Effector memory CD4-positive, alpha-beta T cell (primary cell): ENCODE measurements at places on chromosomes 16 and 17.

DNA sequence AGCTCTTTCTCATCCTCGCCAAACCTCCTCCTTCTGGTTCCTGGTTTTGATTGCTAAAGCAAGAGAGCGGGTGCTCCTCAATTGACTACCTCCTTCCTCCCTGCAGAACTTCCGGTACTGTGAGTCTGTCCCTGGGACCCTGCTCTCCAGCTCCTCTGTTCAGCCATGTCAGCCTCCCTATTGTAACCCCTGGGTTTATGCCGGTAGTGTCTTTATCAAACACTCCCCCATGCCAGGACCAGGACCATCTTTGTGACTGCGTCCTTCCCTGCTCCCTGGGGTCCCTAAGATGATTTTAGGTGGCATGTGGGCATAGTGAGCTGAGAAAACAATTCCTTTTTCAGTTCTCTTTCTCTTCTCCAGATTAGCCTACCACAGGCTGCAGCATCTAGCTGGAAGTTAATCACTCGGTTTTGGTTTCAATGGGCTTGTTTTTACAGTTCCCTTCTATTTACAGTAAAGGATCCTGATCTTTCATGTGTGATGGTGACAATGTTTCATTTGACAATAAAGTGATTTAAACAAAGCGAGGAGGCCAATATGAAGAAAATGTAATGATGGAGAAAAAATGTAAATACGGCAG is 27.7 kb upstream of the IL21R start:
- no peak overlapping the region for H3K4me3 ChIP-seq
- H3K27me3 ChIP-seq = no peaks in the 10 kb centered on the region
- H3K36me3 ChIP-seq = no peaks in the 10 kb centered on the region
- DNase-seq = no peak
- peaks cover 28% of the 10 kb centered on the region for H3K4me1 ChIP-seq

DNA sequence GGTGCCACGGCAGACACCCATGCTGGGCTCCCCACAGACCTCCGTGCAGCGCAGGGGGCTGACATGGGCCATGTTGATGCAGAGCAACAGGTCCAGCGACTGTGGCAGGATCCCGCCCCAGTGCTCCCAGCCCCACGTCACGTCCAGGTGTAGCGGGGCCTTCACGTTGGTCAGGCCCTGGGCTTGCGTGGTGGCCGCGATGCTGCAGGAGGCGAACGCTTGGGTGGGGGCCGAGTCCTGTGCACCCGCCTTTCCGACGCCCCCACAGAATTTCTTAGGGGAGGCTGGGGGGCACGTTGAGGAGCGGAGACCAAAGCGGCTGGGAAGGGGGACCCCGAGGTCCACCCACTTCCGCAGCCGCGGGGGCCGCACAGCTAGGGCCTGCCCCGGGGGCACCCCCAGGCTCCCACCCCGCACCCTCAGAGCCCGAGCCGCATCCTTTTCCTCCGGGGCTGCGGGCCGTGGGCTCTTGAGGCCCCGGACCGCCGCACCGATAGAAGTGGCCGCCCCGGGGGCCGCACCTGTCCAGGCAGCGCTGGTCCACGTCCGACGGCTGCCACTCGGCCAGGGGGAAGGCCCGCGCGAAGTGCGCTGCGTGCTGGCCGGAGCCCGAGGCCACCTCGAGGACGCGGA is 416 bp downstream of the METTL26 start:
- peak overlapping the region; percentile 96 for H3K4me3 ChIP-seq
- peaks cover 12% of the 10 kb centered on the region for H3K4me1 ChIP-seq
- no peaks in the 10 kb centered on the region for H3K36me3 ChIP-seq
- H3K27me3 ChIP-seq = no peaks in the 10 kb centered on the region

- no peaks in the 10 kb centered on the region for H3K27me3 ChIP-seq
- no peak overlapping the region for H3K4me3 ChIP-seq
These were observed 5.5 kb downstream of the SOX8 start for GRCh38 chr16:986925-987582.

DNA sequence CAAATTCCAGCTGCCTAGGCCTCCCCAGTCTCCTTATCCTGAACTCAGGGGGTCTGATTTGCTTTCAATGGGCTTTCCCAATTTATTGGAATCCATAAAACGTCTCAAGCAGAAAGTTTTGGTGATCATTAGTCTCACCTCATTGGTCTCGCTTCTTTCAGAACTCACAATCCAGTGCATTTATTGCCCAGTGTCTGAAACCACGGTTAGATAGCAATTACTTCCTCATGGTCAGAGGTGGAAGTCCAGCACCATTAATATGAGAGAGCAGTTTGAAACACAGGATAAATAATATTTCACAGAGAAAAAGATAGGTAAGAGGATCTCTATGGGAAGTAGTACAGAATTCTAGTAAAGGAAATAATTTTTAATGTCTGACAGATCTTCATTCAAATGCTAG is 128.7 kb downstream of the TOX3 start:
- no peak overlapping the region for H3K27ac ChIP-seq
- DNase-seq = no peak
- no peaks in the 10 kb centered on the region for H3K27me3 ChIP-seq
- H3K4me1 ChIP-seq = no peaks in the 10 kb centered on the region
- no peaks in the 10 kb centered on the region for H3K36me3 ChIP-seq

GRCh38 chr16:67146523-67147357 is 4.1 kb downstream of the B3GNT9 start:
- peaks cover 54% of the 10 kb centered on the region for H3K36me3 ChIP-seq
- no peak overlapping the region for H3K4me3 ChIP-seq
- DNase-seq = no peak
- H3K27me3 ChIP-seq = no peaks in the 10 kb centered on the region
- H3K27ac ChIP-seq = no peak overlapping the region

GRCh38 chr16:81179219-81179618 is 59.3 kb upstream of the BCO1 start:
- H3K36me3 ChIP-seq = no peaks in the 10 kb centered on the region
- no peak for DNase-seq
- no peaks in the 10 kb centered on the region for H3K4me1 ChIP-seq
- no peak overlapping the region for H3K27ac ChIP-seq

- no peaks in the 10 kb centered on the region for H3K36me3 ChIP-seq
- no peaks in the 10 kb centered on the region for H3K27me3 ChIP-seq
- H3K4me3 ChIP-seq = no peak overlapping the region
- H3K4me1 ChIP-seq = no peaks in the 10 kb centered on the region
- no peak overlapping the region for H3K27ac ChIP-seq
- DNase-seq = no peak
These were observed 401.3 kb downstream of the ZFHX3 start for GRCh38 chr16:72646615-72647014.

DNA sequence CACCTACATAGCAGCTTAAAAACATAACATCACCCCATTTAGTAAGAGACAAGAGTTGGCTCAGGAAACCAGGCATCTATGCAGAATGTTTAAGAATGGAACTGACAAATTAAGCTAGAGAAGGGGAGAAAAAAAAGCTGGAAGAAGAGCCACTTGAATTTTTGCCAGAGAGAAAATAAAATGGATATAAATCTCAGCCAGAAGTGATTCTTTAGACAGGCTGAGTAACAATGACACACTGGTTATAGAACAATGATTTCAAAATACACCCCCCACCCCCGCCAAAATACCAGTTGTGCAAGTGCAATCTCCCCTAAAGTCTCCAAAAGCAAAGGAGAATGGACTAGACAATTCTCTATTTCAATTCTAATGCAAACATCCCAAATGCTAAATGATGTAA is 22.4 kb downstream of the LSM12 start:
- no peak for DNase-seq
- H3K4me3 ChIP-seq = no peak overlapping the region
- H3K27me3 ChIP-seq = no peaks in the 10 kb centered on the region
- peaks cover 16% of the 10 kb centered on the region for H3K36me3 ChIP-seq
- H3K4me1 ChIP-seq = no peaks in the 10 kb centered on the region

GRCh38 chr17:37791447-37792399 is 46.9 kb upstream of the HNF1B start:
- no peak overlapping the region for H3K27ac ChIP-seq
- H3K4me1 ChIP-seq = no peaks in the 10 kb centered on the region
- no peak overlapping the region for H3K4me3 ChIP-seq
- no peaks in the 10 kb centered on the region for H3K36me3 ChIP-seq

GRCh38 chr17:50185631-50186471 is 15.6 kb downstream of the COL1A1 start:
- no peaks in the 10 kb centered on the region for H3K27me3 ChIP-seq
- H3K4me3 ChIP-seq = no peak overlapping the region
- H3K36me3 ChIP-seq = no peaks in the 10 kb centered on the region
- no peaks in the 10 kb centered on the region for H3K4me1 ChIP-seq
- H3K27ac ChIP-seq = no peak overlapping the region
- DNase-seq = no peak

GRCh38 chr16:53605356-53605755 is 98.3 kb downstream of the RPGRIP1L start:
- DNase-seq = no peak
- H3K4me1 ChIP-seq = no peaks in the 10 kb centered on the region
- no peak overlapping the region for H3K4me3 ChIP-seq

- no peaks in the 10 kb centered on the region for H3K27me3 ChIP-seq
- H3K36me3 ChIP-seq = no peaks in the 10 kb centered on the region
- DNase-seq = no peak
- no peak overlapping the region for H3K4me3 ChIP-seq
These were observed 263.5 kb downstream of the SNX29 start for GRCh38 chr16:12240036-12240435.

DNA sequence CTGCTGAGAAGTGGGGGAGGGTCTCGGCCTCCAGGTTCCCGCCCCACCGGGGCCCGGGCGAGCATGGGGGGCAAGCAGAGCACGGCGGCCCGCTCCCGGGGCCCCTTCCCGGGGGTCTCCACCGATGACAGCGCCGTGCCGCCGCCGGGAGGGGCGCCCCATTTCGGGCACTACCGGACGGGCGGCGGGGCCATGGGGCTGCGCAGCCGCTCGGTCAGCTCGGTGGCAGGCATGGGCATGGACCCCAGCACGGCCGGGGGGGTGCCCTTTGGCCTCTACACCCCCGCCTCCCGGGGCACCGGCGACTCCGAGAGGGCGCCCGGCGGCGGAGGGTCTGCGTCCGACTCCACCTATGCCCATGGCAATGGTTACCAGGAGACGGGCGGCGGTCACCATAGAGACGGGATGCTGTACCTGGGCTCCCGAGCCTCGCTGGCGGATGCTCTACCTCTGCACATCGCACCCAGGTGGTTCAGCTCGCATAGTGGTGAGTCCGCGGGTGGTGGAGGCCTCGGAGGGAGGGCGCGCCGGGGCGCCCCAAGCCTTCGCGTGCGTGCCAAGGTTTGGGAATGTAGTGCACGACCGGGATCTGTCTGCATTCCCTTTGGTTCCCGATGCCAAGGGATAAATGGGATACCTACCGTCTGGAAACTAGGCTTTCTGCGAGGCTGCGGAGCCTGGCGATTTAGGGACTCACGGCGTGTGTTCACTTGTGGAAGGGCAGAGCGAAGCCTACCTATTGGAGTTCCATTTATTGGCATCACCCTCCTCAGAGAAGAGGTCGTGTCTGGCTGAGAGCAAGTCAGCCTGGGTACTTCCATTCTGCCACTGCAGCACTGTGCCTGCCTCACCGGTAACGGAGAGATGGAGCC is 1.0 kb downstream of the ZNRF1 start:
- H3K4me1 ChIP-seq = peaks cover 10% of the 10 kb centered on the region
- peak; percentile 45 for DNase-seq
- no peaks in the 10 kb centered on the region for H3K27me3 ChIP-seq
- H3K27ac ChIP-seq = peak overlapping the region; percentile 56
- peak overlapping the region; percentile 71 for H3K4me3 ChIP-seq

DNA sequence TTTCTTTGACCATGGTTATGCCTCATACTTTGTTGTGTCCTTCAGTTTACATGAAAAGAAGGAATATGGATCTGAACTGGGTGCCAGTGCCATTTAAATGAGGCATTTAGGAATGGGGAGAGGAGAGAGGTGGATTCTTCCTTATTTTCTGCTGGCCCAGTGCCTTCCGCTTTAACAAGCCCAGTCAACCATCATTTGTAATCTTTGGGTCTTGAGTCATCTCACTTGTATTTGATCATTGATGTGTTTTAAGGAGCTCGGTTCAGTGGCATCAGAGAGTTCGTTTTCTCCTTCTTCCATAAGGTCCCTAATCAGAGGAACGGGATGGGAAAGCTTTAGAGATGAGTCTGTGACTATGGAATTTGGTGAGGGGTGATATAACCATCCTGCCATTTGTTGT is 334.9 kb downstream of the WWOX start:
- H3K4me3 ChIP-seq = no peak overlapping the region
- H3K36me3 ChIP-seq = no peaks in the 10 kb centered on the region
- no peaks in the 10 kb centered on the region for H3K4me1 ChIP-seq
- DNase-seq = no peak
- H3K27me3 ChIP-seq = no peaks in the 10 kb centered on the region

GRCh38 chr16:57036945-57037344 is 47.6 kb downstream of the NLRC5 start:
- no peak for DNase-seq
- peak overlapping the region; percentile 46 for H3K27ac ChIP-seq
- H3K4me3 ChIP-seq = no peak overlapping the region
- H3K36me3 ChIP-seq = peaks cover 54% of the 10 kb centered on the region
- H3K4me1 ChIP-seq = peaks cover 63% of the 10 kb centered on the region

GRCh38 chr16:1601489-1601888 is 10.4 kb downstream of the IFT140 start:
- H3K27ac ChIP-seq = no peak overlapping the region
- no peak overlapping the region for H3K4me3 ChIP-seq
- no peaks in the 10 kb centered on the region for H3K4me1 ChIP-seq
- H3K36me3 ChIP-seq = no peaks in the 10 kb centered on the region
- DNase-seq = no peak
- no peaks in the 10 kb centered on the region for H3K27me3 ChIP-seq

DNA sequence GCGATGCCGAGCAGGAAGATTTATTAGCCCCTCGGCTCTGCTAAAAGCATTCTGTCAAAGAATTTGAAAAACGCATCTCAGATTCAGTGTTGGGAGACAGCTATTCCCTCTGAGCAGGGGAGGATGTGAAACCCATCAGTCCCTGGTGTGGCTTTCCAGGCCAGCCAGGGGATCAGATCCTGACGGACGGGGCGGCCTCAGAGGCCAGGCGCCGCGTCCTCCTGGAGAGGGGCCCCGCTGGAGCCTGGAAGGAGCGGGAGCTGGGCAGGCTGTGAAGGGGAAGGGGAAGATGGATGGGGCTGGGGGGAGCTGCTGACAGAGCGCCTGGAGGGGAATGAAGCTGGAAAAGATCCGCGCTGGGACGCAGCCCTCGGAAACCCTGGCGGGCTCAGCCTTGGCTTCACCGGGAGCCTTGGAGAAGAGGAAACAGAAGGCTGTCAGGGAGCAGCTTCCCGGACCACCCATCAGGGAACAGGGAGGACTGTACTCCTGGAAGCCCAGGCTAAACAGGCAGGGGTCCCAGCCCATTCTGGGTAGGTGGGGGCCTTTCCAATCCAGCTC is 358.0 kb downstream of the C16orf95 start:
- DNase-seq = no peak
- no peaks in the 10 kb centered on the region for H3K27me3 ChIP-seq
- H3K4me1 ChIP-seq = no peaks in the 10 kb centered on the region
- H3K27ac ChIP-seq = no peak overlapping the region
- no peaks in the 10 kb centered on the region for H3K36me3 ChIP-seq

DNA sequence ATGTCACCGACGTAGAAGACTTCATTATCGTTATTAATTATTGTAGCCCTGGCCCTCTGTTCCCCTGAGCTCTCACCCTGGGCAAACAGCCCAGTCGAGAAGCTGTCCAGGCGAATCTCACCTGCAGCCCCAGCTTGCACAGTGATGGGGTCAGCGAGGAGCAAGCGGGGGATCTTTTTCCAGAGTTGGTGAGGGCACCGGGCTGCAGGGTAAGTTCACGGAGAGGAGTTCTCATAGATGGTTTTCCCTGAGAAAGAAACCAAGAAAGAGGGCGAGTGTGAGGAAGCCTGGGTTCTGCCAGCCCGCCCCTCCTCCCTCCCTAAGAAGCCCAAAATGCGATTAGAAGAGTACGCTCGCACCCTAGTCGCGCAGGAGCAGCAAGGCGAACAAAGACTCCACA is 436 bp downstream of the SPAG5 start:
- H3K36me3 ChIP-seq = no peaks in the 10 kb centered on the region
- peak overlapping the region; percentile 67 for H3K4me3 ChIP-seq
- H3K27me3 ChIP-seq = no peaks in the 10 kb centered on the region
- DNase-seq = no peak
- H3K4me1 ChIP-seq = peaks cover 15% of the 10 kb centered on the region
- H3K27ac ChIP-seq = peak overlapping the region; percentile 95
